Panc1 (cell line): ENCODE measurements at places on chromosomes 2 and 18. TPM values are rescaled to one million over a fixed set of nuclear protein-coding genes. Genes with fewer than 3 reads are reported as not detected.

Gene ABHD1
- total RNA-seq: 0.46 TPM

DNA sequence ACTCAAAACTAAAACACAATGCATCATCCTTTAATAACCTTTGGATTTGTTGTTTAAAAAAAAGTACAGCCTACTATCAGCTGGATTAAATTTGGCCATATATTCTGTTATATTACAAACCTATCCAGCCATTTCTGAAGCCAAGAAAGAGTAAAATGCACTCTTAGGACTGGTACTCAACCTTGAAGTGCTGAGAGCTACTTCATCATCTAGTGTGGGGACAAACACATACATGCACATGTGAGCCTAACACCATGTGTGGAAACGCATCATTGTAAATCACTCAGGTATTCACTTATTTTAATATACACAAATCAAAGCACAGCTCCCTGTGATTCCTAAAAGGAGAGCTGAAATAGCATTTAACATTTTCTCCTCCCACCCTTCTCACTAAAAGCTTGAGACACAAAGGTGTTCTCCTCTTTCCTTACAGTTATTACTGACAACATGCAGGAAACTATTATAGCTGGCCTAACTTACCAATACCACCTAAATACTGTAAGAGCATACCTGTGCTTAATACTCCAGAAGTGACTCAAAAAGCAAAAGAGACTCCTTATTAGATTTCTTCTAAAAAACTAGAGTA is 7.5 kb downstream of the BAZ2B start:
- no peak for DNase-seq

DNA sequence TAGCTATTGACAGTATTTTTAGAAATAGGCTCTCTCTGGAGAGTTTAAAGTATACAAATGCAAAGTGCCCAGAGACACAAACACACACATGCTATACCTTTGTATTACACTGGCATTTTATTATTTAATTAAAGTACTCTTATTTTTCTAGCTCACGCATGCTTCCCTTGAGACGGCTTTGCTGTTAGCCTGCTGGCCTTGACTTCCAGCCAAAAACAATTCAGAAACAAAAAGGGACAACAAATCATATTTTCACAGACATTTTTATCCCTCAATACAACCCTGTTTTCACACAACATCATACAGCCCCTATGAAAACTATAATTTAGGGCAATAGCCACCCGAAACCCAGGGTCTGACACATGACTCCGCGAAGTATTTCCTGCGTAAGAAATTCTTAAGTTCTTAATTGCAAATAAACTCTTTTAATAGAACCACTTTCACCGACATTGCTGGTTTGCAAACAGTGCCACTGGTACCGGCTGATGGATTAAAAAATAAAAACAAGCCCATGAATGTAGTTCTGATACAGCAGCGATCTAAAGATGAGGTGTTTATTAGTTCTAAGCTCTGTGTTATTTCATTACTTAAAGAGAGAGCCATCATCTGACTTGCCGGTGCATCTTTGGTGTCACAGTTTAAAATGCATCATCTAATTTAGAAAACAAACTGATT is 185.1 kb downstream of the TCF4 start:
- DNase-seq: no peak

GRCh38 chr2:45707661-45708060 is 56.2 kb downstream of the PRKCE start:
- DNase-seq: no peak

DNA sequence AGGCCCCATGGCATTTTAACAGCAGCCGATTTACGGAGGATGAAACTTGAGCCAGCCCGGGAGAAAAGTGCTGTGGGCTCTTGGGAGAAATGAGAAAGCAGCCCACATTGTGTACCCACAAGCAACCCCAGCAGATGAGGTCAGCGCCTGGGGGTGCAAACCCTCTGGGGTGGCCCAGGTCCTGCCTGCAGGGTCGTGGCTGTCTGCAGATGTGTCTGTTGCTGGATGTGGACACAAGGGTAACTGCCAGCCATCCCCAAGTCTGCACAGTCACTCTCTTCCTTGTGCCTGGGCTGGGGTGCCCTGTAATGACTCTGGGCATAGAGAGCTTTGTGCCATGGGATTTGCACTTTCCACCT is 170.8 kb downstream of the PRKCE start:
- no peak for DNase-seq

GRCh38 chr2:219554350-219554749 is 10.5 kb downstream of the TMEM198 start:
- DNase-seq: no peak
